Liver (tissue), 10 donors: ENCODE measurements at places on chromosomes 3 and 15. TPM values are rescaled to one million over a fixed set of nuclear protein-coding genes. Genes with fewer than 3 reads are reported as not detected.

- no peaks in the 10 kb centered on the region for H3K36me3 ChIP-seq
- no peak overlapping the region for H3K4me3 ChIP-seq
- H3K27me3 ChIP-seq: no peaks in the 10 kb centered on the region
- no peaks in the 10 kb centered on the region for H3K4me1 ChIP-seq
Measured at GRCh38 chr3:191649626-191650025, 188.7 kb downstream of the PYDC2 start.

- H3K27ac ChIP-seq: no peak overlapping the region
- DNase-seq: no peak
- no peak overlapping the region for H3K4me3 ChIP-seq
- H3K27me3 ChIP-seq: no peaks in the 10 kb centered on the region
Measured at GRCh38 chr3:41447701-41448100, 248.4 kb downstream of the CTNNB1 start.

GRCh38 chr15:27101982-27102381 is 131.0 kb downstream of the GABRG3 start:
- no peak overlapping the region for H3K4me3 ChIP-seq
- no peaks in the 10 kb centered on the region for H3K27me3 ChIP-seq
- H3K4me1 ChIP-seq: no peaks in the 10 kb centered on the region
- H3K36me3 ChIP-seq: no peaks in the 10 kb centered on the region
- DNase-seq: no peak

DNA sequence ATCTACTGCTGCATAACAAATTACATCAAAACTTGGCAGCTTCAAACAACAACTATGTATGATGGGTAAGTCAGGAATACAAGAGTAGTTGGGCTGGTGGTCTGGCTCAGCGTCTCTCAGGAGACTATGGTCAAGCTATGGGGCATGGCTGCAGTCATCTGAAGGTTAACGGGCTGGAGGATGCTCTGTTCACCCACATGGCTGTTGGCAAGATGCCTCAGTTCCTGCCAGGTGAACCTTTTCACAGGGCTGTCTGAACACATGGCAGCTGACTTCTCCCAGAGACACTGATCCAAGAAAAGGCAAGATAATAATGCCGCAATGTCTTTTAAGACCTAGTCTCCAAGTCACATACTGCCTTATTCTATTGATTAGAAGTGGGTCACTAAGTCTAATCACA is 63.7 kb downstream of the GPR176 start:
- no peaks in the 10 kb centered on the region for H3K36me3 ChIP-seq
- H3K4me3 ChIP-seq: no peak overlapping the region
- no peaks in the 10 kb centered on the region for H3K4me1 ChIP-seq
- no peak for DNase-seq
- no peak overlapping the region for H3K27ac ChIP-seq

DNA sequence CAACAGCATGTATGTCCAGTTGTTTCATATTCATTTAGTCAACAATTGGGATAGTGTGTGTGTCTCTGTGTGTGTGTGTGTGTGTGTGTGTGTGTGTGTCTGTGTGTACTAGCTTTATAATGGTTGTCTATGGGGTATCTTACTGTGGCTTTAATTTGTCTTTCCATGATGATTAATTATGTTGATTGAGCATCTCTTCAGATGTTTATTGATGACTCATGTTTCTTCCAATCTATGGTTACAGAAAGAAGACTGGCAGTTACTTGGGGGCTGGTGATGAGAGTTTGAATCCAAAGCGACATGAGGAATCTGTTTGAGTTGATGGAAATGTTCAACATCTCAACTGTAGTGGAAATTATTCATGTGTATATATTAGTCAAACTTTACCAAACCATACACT is 440.1 kb downstream of the ZNF385D start:
- H3K27ac ChIP-seq: no peak overlapping the region
- no peaks in the 10 kb centered on the region for H3K27me3 ChIP-seq
- no peaks in the 10 kb centered on the region for H3K4me1 ChIP-seq
- no peaks in the 10 kb centered on the region for H3K36me3 ChIP-seq

GRCh38 chr15:89333959-89334509 is 590 bp downstream of the POLG start:
- H3K36me3 ChIP-seq: peaks cover 19% of the 10 kb centered on the region
- H3K4me3 ChIP-seq: peak overlapping the region; percentile 87
- no peaks in the 10 kb centered on the region for H3K27me3 ChIP-seq
- H3K27ac ChIP-seq: peak overlapping the region; percentile 87
- DNase-seq: no peak

Gene CCDC71
- 10.4 TPM for total RNA-seq

Gene XYLB
- 14.2 TPM for total RNA-seq

Gene NEK4
- 28.7 TPM for total RNA-seq

Gene GOLGA6B
- total RNA-seq: 1.0 TPM

Gene ALS2CL
- total RNA-seq: 22.9 TPM
